ENCODE measurements at places on chromosomes 1 and 21. TPM values are rescaled to one million over a fixed set of nuclear protein-coding genes. Genes with fewer than 3 reads are reported as not detected.

The NDC1 gene
- 7.7 TPM for total RNA-seq

The CYYR1 gene
- total RNA-seq = 51.3 TPM

The DNALI1 gene
- 13.2 TPM for total RNA-seq

The IGSF21 gene
- 3.2 TPM for total RNA-seq

The GPR37L1 gene
- total RNA-seq = 0.06 TPM

The TARS2 gene
- total RNA-seq = 18.5 TPM

The LIPI gene
- not detected for total RNA-seq

The CD1B gene
- 0.61 TPM for total RNA-seq

The SPRR2A gene
- not detected for total RNA-seq

The MROH7 gene
- total RNA-seq = 3.6 TPM

The KCNA2 gene
- total RNA-seq = 0.64 TPM

The SGIP1 gene
- 19.8 TPM for total RNA-seq

The TRNAU1AP gene
- 24.5 TPM for total RNA-seq

The AMY2A gene
- not detected for total RNA-seq

The CELA3A gene
- not detected for total RNA-seq

The CENPF gene
- 1.5 TPM for total RNA-seq

The ZFP69B gene
- total RNA-seq = 1.3 TPM

The TMEM82 gene
- total RNA-seq = not detected

The CD53 gene
- total RNA-seq = 171 TPM

The CALML6 gene
- total RNA-seq = 0.90 TPM

The OPRD1 gene
- total RNA-seq = not detected

The C1QA gene
- 521 TPM for total RNA-seq

The IQGAP3 gene
- total RNA-seq = 1.3 TPM

The FCGR1A gene
- 40.9 TPM for total RNA-seq
